ENCODE measurements at places on chromosomes 4 and X.

DNA sequence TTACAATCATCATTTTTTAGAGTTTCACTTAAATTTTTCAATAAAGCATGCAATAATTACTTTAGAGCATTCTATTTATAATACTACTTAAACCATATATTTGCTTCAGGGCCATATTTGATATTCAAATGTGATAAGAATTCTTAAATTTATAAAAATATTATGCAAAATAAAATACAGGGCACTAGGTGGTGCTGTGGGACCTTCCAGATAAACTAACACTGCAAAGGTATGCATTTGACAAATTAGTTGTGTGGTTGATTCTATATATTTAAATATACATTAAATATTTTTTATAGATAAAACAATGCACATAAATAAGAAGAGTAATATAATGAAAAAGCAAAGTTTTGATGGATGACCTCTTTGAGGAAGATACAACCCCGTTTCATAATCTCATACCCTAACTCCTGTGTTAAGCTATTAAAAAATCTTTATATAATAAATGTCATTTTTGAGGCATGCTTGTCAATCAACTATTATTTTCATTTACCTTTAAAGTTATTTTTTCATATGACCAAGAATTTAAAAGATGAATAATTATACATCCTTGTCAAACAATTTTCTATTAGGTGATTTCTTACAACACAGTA, 128.4 kb downstream of the REELD1 start:
- DNase-seq, result no peak

DNA sequence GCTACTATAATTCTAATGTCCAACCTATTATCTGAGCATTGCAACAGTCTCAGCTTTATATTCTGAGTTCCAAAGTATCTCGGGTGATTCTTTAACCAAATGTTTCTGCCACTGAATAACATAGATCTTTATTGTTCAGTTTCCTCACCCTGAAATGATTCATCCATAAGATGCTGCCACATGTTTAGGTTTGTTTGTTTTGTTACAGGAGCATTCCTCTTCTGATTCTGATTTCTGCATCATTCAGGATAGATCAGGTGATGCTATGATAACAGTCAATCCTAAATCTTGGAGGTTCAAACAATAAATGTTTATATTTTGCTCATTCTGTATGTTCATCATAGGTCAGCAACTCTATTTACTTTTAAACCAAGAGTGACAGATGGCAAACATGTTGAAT, 927.6 kb downstream of the PCDH7 start:
- no peak for DNase-seq

- DNase-seq, result no peak
These were observed 222.6 kb downstream of the NDST4 start for GRCh38 chr4:114890773-114891172.

GRCh38 chr4:37697566-37697965, 11.4 kb upstream of the RELL1 start:
- DNase-seq, result no peak

DNA sequence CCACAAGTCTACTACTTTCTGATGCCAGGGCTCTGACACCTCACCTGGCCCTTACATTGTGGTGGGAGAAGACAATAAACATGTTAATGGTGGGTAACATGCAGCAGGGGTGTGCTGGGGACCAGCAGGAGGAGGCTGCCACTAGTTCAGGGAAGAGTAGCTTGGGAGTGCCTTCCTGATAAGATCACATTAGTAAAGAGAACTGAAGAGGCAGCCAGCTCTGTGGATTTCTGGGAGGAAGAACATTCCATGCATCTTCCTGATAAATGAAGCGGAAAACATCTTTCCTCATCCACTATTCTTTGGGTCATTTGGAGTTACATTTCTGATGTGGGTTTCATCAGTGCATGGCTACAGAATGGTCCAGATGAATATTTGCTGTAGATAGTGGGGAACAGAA, 9.0 kb downstream of the RNF150 start:
- DNase-seq, result no peak

DNA sequence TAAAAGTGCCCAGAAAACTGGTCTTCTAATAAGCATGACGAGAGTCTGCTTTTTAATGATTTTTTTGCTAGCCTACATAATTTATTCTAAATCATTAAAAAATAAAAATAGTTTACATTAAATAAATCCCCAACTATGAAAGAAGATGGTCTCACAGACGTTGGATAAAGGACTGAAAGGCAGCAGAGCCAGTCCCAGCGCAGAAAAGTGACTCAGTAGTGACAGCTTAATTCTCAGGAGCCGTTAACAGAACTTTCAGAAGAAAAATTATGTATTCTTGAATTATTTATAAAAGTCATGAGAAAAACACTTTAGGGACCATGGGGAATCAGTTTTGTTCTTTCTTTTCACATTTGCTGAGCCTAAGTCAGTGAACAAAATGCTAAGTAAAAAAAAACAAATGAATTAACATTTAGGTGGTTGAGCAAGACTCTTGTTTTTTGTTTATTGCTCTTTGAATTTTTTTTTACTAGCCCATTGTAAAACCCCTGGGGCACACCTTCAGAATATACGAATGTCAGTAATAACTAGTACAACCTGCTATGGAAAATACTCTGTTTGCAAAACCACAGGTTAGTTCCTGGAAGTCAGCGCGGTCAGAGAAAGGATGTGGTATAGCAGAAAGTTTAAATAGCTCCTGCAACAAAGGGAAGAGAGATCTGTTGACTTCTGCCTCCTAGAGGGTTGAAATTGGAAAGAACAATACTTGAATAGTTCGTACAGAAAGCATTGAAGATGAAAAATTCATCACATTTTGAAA, 50.4 kb upstream of the CCDC160 start:
- no peak for DNase-seq

DNA sequence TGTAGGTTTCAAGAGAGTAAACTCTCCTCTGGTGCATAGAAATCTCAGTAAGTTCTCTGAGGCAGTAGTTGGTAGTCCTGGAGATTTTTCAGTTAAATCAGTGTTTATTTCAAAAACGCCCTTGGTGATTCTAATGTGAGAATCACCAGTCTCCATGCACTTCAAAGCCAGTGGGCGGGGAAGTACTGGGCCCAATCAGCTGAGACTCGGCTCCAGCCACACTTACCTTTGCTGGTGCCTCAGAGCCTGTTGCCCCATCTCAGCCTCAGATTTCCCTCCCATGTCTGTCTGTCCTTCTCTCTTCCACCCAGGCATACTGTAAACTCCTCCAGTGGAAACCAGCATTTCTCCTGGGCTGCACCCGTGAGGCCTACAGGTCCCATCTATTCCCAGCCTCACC, 7.4 kb upstream of the MGST2 start:
- no peak for DNase-seq

GRCh38 chrX:1306909-1307625, 29.5 kb upstream of the IL3RA start:
- DNase-seq, result no peak

DNA sequence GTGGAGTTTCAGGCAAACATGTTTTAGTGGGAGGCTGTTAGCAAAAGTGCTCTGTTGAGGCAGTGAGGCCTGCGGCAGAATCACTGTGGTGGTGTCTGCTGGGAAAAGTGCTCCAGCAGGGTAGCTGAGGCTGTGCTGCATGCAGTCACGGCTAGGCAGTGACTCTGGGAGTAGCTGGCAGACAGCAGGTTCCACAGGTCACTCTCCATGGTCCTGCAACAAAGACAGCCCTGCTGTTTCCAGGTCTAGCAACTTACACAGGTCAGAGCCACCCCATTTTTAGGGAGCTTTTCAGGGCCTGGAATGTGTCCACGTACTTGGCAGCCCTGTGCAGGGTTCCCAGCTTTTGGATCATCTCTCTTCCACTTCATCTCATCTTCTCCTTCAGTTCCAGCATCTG, 184.3 kb downstream of the NAA11 start:
- DNase-seq, result no peak
